Ammon's horn (tissue), 1 donor: ENCODE measurements at places on chromosomes 4 and X.

GRCh38 chr4:97493815-97494518, 649.3 kb downstream of the STPG2 start:
- no peak for DNase-seq

DNA sequence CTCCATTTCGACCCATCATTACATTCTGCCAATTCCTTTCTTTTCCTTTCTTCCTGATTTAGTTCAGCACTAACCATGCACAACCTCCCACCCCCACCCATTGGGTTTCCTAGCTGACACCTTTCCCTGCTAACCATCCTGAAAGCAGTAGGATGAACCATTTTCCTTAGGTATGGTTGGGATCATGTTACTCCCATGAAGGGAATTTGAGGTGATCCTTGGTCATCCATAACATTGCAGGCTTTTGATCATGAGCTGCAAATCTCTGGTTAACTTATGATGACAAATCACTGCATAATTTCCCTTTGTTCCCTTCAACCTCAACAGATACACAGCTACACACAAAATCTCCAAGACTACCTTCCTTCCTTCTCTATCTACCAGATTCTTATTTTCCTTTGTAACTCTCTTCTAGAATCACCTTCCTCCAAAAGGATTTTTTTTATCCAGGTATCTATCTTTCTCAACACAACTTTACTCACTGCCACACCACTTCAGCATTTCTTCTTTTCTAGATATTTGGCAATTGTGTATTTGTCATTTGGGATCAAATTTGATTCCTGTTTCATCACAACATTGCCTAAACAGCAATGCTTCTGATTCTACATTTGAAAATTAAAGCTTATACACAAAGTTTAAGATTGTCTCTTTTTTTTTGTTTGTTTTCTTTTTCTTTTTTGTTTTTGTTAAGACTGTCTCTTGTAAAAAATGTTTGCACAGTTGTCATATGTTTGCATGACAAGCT, 145.1 kb downstream of the RBM47 start:
- no peak for DNase-seq

GRCh38 chr4:102321260-102321995, 23.9 kb downstream of the SLC39A8 start:
- no peak for DNase-seq

GRCh38 chr4:74385386-74385785, 20.4 kb downstream of the EREG start:
- no peak for DNase-seq

GRCh38 chr4:878796-879728, 53.1 kb downstream of the GAK start:
- no peak for DNase-seq

DNA sequence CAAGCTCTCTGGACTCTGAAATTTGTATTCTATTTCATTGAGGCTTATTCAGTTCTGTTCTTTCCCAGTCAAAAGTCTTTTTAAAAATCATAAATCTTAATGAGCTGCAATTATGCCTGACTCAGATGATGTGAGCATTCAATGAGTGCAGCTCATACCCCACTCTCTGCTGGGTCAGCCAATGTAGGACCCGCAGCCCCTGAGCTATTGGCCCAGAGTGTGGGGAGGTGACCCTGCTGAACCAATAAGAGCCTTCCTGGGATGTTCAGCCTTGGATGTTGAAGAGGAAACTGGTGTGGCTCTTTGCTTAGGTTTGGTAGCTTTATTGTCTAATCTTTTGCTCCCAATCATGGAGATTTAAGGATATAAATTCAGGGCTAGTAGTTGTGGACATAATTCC, 12.1 kb upstream of the TCEAL4 start:
- DNase-seq = no peak

GRCh38 chr4:76722838-76723237, 175.1 kb downstream of the SOWAHB start:
- DNase-seq = no peak

GRCh38 chr4:113582737-113583136, 178.8 kb downstream of the CAMK2D start:
- no peak for DNase-seq

GRCh38 chr4:114615435-114615834, 16.8 kb downstream of the UGT8 start:
- DNase-seq = no peak

DNA sequence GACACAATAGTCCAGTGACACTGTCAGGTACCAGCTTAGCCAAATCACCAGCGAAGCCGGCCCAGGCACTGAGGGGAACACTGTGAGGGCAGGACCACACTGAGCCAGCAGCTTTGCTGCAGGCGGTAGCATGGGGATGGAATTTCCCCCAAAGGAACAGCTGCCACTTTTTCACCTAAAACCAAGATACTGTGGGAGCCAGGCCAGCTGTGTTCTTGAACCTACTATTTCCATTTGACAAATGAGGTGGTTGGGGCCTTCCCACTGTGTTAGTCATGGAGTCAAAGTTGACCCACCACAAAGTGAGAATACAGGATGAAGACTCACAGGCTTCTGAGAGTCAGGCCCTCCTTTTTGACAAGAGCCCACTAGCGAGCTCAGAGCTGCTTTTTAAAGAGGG, 70.7 kb upstream of the SH3RF1 start:
- DNase-seq = no peak

DNA sequence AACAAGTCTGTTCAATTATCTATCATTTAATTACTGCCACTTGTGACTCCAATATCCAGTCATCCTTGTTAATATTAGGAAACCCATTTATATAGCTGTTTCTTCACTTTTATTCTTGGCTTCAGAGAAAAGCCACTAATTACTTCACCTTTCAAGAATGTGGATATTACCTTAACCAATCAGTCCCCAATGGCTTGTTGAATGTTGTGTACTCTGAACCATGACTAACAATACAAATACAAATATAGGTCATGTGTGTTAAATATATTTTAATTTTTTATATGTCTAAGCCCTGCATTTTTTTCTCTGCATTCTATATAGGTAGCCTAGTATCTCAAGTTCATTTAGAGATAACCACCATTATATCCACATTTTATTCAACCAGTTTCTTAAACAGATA, 1513.4 kb upstream of the AGA start:
- no peak for DNase-seq

GRCh38 chr4:81424816-81425755, 46.6 kb downstream of the RASGEF1B start:
- no peak for DNase-seq

DNA sequence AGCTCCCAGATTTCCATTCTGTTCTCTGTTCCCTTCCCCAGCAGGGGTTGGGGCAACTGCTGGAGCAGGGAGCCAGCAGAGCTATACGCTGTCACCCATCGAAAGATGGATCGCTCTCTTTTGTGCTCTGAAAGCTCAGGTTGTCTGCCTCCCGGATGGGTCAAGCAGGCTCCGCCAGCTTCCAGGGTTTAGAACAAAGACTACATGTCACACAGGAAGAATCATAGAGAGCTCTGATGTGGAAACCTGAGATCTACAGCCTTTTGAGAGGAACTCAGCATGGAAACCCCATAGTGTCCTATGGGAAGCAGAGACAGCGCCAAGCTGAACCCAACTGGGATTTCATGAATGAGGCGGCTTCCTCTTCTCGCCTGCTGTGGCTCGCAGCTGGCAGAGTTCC, 205.4 kb downstream of the HS3ST1 start:
- no peak for DNase-seq

DNA sequence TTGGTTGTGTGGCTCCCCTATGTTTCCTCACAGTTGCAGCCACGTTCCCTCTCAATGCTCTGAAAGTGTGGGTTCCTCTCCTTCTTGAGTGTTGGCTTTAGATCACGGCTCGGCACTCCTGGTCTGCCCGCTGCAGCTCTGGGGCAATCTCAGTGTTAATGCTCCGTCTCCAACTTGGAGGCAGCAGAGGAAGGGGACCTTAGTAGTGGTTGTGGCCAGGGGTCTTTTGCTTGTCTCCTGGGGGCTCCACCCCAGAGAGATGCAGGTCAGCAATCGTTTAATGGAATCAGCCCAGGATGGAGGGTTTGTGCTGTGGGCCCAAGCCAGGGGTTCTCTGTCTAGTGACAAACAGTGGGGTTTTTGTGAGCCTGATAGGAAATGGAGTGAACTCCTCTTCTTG, 849.4 kb upstream of the DIAPH2 start:
- no peak for DNase-seq

DNA sequence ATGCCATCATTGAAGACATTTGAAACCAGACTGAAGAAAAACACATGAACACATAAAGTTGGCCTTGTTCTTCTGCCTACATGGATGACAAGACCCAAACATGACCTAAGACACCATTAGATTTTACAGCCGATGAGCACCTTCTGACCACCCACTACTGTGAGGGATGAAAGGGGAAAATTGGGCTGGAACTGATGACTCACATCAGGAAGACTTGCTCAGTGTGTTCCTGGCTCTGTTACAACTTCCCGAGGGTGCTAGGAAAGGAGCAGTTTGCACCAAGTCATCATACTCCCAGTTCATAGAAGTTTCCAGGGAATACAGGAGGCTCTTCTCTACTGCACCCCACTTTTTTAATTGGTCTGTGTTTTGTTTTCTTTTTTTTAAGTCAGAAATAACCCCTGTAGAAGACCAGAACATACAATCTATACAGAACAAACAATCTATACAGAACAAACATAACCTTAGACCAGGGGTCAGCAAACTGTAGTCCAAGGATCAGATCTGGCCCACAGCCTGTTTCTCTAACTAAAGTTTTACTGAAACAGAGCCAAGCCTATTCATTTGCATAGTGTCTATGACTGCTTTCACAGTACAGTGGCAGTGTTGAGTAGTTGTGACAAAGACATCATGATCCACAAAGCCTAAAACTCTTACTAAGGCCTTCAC, 25.3 kb downstream of the BTC start:
- DNase-seq = no peak

DNA sequence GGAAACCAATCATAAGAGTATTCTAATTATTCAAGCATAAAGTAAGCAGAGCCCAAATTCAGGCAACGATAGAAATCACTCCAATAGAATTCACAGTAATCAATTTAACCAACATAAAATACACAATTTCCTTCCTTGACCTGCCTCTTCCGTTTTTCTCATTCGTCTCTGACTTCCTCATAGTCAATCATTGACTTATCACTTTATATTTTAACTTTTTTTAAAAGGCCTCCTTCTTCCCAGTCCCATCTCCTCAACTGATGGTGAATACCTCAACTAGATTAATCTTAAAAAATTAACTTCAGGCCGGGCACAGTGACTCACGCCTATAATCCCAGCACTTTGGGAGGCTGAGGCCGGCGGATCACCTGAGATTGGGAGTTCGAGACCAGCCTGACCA, 13.3 kb downstream of the CNOT6L start:
- no peak for DNase-seq

- DNase-seq = no peak
Measured at GRCh38 chrX:119398587-119398973, 556 bp upstream of the SLC25A43 start.

- DNase-seq = peak; percentile 13
Measured at GRCh38 chrX:51395810-51396728, 63.4 kb downstream of the NUDT10 start.

DNA sequence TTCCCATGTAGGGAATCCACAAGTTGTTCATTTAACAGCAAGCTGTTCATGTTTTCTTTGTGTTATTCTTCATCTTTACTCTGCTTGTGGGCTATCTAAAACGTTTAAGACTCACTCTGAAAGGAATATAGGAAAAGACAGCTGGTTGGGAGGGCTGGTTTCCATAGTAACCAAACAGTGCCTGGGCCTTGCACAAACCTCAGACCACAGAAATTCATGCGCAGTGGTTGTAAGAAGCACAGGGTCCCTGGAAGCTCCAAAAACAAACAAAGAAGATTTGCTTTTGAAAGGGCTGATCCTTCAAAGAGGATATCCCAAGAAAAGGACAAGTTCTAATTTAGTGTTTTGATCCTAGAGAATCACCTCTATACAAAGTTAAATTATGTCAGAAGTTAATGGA, 7.8 kb downstream of the SERTM2 start:
- no peak for DNase-seq

- no peak for DNase-seq
Measured at GRCh38 chrX:139052461-139052860, 340.9 kb upstream of the FGF13 start.

- no peak for DNase-seq
Measured at GRCh38 chrX:153983321-153983801, 10.8 kb downstream of the TMEM187 start.

- DNase-seq = no peak
Measured at GRCh38 chr4:7547368-7548040, 112.8 kb upstream of the PSAPL1 start.

DNA sequence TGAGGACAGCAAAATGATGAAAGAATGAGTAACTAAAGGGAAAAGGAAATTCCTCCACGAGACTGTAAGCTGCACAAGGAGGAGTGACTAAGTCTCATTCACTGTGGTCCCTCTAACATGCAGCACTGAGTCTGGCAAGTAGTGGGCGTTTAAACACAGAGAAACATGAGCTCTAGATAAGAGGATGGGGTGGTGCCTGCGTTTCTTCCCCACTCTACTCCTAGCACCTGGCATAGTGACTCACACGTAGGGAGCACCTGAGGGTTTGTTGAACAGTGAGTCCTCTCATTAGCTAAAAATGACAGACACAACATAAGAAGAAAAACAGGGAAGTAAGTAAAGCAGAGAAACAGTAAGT, 105.8 kb upstream of the CBR4 start:
- peak; percentile 32 for DNase-seq
